ENCODE measurements at places on chromosomes 16 and 17. TPM values are rescaled to one million over a fixed set of nuclear protein-coding genes. Genes with fewer than 3 reads are reported as not detected.

The RUSF1 gene
- total RNA-seq, result 40.9 TPM

The TOM1L2 gene
- total RNA-seq, result 11.1 TPM

The FAM20A gene
- total RNA-seq, result not detected

The CMIP gene
- total RNA-seq, result 35.0 TPM

The NAGS gene
- total RNA-seq, result 1.7 TPM

The DNAH3 gene
- total RNA-seq, result not detected

The CCL17 gene
- 3.1 TPM for total RNA-seq

The CCL7 gene
- not detected for total RNA-seq

The MYCBPAP gene
- total RNA-seq, result 8.5 TPM

The EPN3 gene
- total RNA-seq, result not detected

DNA sequence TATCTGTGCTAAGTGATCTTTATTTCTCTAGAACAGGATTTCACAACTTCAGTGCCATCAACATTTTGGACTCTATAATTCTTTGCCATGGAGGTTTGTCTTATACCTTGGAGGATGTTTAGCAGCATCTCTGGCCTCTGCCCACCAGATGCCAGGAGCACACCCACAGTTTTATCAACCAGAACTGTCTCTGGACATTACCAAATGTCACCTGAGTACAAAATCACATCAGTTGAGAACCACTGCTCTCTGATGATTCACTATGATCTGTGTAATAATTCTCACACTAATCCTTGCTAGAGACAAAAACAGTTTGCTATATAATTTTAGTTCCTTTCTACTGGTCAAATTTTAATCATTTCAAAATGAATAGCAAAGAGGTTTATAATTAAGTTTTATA lies 102.8 kb upstream of the AMZ2 start:
- no peak for DNase-seq

DNA sequence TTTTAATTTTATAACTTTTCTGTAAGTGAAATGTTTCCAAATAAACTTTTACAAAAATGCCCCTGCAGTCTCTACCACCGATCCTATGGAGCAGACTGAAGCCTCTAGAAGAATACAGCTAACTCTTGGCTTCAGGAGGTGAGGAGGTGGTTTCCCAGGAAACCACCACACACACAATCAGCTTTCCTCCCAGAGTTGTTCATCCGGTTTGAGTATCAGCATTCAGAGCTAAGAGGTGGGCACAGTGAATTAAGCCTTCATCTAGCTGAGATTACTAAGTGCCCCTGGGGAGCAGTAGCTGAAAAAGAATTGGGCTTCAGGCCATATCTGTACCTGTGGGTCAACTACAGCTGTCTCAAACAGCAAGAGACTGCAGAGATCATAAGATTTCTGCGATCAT lies 139.7 kb downstream of the AATF start:
- DNase-seq, result peak; percentile 37

- no peak for DNase-seq
These were observed 963 bp downstream of the COPRS start for GRCh38 chr17:31857920-31858641.

DNA sequence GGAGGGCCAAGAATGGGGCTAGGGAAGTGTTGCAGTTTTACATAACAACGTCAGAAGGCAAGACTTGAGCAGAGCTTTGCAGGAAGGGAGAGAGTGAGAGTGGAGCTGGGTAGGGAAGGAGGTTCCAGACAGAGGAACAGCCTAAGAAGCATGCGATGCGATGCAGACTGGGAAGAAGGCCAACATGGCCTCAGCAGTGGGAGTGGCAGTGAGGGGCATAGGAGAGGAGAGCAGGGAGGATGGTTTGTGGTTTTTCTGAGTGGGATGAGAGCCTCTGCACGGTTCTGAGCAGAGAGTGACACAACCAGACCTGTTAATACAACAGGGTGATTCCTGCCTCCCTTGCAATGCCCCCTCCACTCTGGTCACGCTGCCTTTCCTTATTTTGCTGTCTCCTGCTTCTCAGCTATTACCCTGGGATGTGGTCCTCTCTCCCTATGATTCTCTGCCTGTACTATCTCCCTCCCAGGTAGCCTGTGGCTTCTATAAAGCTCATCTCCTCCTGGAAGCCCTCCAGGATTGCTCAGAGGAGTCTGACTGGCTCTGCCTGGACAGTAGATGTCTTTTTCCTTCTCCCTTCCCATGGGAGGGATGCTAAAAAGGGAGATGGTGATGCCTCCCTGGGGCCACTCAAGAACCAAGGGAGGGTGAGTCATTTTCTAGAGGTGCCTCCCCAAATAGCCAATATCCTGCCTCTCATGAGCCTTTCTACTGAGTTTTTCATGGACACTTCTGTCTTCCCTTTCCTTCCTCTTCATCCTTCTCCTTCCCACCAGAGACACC lies 38.7 kb upstream of the NGFR start:
- DNase-seq, result no peak

DNA sequence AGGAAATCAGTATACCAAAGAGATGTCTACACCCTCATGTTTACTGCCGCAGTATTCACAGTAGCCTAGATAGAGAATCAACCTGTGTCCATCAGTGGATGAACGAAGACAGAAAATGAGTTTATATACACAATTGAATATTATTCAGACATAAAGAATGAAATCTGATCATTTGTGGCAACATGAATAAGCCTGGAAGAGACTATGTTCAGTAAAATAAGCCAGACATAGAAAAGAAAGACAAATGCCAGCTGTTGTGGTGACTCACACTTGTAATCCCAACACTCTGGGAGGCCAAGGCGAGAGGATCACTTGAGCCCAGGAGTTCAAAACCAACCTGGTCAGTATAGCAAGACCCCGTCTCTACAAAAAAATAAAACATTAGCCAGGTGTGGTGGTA lies 16.1 kb downstream of the NUDT16L1 start:
- no peak for DNase-seq

GRCh38 chr17:4270736-4271135 lies 7.0 kb upstream of the ANKFY1 start:
- DNase-seq, result no peak

DNA sequence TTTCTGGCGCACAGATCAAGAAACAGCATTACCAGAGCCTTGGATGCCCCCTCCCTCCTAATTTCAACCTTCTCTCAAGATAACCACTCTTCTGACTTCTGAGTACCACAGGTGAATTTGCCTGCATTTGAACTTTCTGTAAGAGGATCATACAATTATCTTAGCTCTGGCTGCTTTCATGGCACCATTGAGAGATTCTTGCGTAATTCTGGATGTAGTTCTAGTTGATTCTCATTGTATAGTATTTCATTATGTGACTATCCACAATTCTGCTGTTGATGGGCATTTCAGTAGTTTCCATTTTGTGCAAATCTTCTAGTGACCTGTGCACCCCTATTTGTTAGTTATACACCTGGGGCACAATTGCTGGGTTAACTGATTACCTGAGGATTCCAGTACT lies 7.5 kb downstream of the CDH3 start:
- DNase-seq, result no peak

DNA sequence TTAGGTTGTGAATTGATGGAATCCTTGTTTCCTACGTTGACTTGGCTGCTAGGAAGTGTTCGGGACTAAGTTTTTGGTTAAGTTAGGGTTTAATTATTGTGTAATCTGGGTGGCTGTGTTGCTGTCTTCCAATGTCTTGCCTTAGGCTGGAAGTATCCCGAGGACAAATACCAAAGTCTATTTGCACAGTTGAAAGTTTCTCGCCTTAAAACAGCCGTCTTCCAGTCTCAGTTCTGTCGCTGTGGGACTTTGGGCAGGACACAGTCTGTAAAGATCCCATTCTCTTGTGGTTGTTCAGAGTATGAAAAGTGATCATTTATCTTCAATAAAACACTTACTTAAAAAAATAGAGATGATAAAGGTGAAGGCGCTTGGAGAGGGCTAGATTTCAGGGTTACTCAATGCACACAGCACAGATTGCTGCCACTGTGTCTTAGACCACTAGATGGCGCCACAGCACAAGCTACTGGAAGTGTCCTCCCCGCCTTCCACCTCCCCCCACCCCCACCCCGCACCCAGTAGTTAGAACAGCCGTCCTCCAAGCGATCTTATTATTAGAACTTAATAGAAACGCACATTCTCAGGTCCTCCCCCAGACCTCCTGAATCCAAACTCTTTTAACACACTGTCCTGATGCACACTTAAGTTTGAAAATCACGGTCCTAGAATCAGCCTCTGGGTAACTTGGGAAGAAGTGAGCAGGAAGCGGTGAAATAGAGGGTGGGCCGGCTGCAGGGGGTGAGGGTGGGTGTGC lies 45.8 kb downstream of the AKAP1 start:
- DNase-seq, result peak; percentile 86

- no peak for DNase-seq
These were observed 256.4 kb upstream of the IRX3 start for GRCh38 chr16:54542805-54543505.

DNA sequence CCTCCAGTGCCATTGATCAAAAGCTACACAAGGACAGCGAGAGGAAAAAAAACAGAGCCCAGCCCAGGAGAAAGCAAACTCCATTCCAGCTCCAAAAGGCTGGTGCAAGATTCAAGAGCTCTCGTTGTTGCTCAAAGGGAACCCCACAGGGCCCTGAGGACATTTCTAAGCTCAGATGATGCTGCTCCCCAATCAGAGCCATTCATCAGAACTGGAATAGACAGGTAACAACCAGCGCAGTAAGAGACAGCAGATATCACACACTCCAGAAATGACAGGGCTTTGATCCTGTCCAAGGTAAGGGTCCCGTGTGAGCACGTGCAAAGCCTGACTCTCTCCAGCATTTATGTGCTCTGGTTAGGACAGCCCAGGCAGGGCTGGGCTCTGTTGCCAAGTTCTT lies 20.1 kb downstream of the PMP22 start:
- DNase-seq, result no peak

GRCh38 chr16:85936816-85937215 lies 37.9 kb downstream of the IRF8 start:
- peak; percentile 53 for DNase-seq

GRCh38 chr16:56349086-56349415 lies 76.3 kb downstream of the AMFR start:
- DNase-seq, result no peak

GRCh38 chr17:44066204-44066930 lies at the start of gene LSM12:
LSM12 (minus strand) TSS chr17:44066671; CDS start chr17:44066587, 84 bp downstream.
- peak; percentile 94 for DNase-seq

DNA sequence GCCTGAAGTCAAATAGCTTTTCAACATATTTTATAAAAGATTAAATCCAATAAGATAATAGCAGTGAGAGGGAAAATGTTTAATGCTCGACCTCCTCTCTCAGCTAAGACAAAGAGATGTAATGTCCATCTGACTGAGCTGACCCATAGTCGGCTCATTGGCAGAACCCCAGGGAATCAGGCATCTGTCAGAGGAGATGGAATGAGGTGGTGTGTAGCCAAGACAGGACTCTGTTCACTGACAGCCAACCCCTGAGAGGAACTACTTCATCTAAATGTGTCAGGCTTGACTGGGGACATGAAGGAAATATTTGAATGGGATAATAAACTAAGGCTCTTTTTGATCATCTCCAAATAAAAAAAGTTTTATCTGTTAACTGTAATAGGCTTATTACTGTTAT lies 188.0 kb downstream of the CDH11 start:
- DNase-seq, result no peak

DNA sequence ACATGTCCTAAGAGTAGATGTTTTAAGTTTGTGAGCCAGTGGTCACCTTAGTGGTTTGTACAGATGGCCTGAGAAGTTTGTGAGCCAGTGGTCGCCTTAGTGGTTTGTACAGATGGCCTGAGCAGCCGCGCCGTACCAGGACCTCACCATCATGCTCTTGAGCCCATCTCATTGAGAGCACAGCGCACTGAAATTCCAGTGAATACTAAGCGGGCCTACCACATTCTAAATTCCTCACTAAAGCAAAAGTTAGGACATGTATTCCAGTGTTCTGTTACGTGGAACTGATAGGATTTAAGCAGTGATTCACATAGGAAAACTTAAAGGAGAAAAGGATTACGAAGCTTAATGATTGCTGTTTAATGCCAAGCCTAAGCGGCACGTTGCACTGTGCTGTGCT lies 3.9 kb downstream of the USP10 start:
- no peak for DNase-seq

- no peak for DNase-seq
These were observed 16.6 kb downstream of the FBXO31 start for GRCh38 chr16:87366930-87367329.

GRCh38 chr17:39165178-39165840 lies 652 bp downstream of the ARL5C start:
- no peak for DNase-seq

GRCh38 chr16:69858191-69859104 lies 92.7 kb upstream of the CLEC18A start:
- DNase-seq, result no peak

GRCh38 chr16:25079637-25080378 lies 31.7 kb upstream of the LCMT1 start:
- DNase-seq, result no peak

GRCh38 chr17:18323007-18323406 lies 7.9 kb downstream of the SMCR8 start:
- DNase-seq, result no peak

- DNase-seq, result no peak
These were observed 28.7 kb upstream of the RSL1D1 start for GRCh38 chr16:11880007-11880406.

GRCh38 chr16:86783636-86784626 lies 205.6 kb downstream of the FOXL1 start:
- DNase-seq, result no peak

DNA sequence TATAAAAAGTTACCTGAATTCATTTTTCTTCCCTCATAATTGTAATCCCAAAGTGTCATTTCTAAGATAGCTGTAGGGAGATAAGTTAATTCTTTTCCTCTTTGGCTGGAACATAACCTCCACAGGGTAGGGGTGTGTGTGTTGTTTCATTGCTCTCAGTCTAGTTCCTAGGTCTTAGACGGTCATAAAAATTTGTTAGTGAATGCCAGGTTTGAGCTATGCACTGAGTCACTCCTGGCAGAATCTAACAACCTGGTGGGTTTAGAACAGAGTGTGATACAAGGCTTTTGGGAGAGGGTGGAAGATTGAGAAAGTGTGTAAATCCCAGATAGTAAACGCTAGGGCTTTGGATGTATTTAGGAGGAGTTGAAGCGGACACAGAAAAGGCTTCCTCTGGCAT lies 894 bp upstream of the PHKG2 start:
- no peak for DNase-seq

GRCh38 chr16:48335961-48336360 lies 49.3 kb downstream of the SIAH1 start:
- no peak for DNase-seq

DNA sequence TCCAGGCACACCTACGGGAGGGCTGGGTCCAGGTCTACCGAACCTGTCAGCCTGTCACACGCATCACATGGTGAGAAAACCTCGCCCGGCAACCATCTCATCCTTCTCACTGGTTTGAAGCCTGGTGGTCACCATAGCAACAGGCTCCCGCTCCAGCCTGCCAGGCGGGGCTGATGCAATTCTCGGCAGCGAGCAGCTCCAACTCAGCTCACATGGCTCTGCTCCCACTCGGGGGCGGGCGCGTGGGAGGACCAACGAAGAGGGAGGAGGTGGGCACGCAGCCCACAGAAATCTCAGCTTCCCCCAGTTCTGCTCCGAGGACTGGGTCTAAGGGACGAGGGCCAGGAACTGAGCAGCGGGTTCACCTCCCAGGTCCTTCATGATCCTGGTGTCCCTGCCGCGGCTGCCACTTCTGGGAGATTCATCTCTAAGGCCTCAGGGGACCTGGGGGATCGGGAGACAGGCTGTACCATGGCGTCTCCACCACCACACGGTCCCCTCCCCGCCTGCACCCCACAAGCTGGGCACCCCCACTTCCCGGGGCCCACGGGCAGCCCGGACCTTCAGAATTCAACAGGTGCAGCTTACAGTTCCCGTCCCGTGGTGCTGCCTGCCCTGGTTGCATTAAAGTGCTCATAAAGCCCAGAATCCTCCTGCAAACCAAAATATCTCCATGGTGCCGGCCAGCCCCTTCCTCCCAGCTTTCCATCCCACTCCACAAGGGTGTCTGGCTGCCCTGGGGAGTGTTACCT lies 25.8 kb downstream of the ABR start:
- no peak for DNase-seq
